ENCODE measurements at places on chromosomes 4 and X.

GRCh38 chrX:13721819-13722519, 12.5 kb downstream of the TRAPPC2 start:
- no peak for DNase-seq

- no peak for DNase-seq
Measured at GRCh38 chrX:55867181-55867651, 149.7 kb downstream of the RRAGB start.

DNA sequence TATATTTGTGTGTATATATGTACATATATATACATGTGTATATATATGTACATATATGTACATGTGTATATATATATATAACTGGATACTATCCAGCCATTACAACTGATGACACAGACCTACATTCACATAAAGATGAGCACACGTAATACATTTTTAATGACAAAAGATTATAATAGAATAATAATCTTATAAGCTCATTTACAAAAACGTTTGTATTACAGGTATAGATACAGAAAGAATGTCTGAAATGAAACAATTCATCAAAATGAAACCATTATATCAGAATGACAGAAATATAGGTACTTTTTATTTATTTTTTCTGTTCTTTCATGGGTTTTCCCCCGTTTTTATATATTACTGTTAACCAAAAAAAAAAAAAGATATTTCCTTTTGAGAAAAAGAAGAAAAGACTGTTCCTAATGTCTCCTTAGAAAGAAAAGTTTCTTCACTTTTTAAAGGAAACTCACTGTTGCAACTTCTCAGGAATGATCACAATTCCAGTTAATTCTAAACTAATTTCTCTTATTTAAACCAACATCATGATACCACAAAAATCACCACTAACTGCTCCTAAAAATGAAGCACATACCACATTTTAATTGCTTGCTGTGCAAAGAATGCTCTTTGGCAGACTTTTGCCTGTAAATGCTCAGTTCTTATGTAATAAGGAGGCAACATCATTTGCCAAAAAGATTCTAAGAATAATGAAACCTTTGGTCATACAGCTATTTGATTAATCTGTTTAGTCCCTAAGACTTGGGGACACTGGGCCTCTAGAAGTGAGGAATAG, 18.9 kb downstream of the LEF1 start:
- no peak for DNase-seq

- no peak for DNase-seq
Measured at GRCh38 chr4:186570193-186570996, 15.0 kb upstream of the MTNR1A start.

- no peak for DNase-seq
Measured at GRCh38 chr4:169231647-169232262, 39.0 kb downstream of the SH3RF1 start.

- DNase-seq = no peak
Measured at GRCh38 chr4:181823183-181823582, 420.0 kb upstream of the TENM3 start.

GRCh38 chrX:41491267-41492004, 44.3 kb downstream of the NYX start:
- DNase-seq = no peak

DNA sequence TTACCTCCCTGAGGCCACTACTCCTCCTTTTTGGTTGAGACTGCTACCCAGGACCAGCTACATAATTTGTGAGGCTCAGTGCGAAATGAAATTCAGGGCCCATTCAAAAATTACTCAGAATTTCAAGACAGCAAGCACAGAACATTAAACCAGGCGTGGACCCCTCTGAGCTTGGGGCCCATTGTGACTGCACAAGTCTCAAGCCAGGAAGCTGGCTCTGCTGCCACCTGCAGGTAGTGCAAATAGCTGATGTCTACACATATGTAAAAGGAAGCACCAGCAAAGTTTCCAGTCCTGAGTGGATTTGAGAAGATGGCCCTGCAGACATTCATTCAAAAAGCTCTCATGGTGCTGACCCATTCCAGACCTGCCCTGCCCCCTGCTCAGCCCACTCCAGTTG, 213.4 kb upstream of the LNX1 start:
- DNase-seq = no peak

Measured in lower leg skin (tissue), 4 donors.